ENCODE measurements at places on chromosomes 12 and 14. TPM values are rescaled to one million over a fixed set of nuclear protein-coding genes. Genes with fewer than 3 reads are reported as not detected.

Gene SERPINA9
- not detected for total RNA-seq

Gene KIF26A
- 2.6 TPM for total RNA-seq

Gene CLEC6A
- total RNA-seq, result not detected

Gene SAMD15
- 1.4 TPM for total RNA-seq

Gene TAS2R7
- not detected for total RNA-seq

Gene ABCD2
- total RNA-seq, result 2.0 TPM

DNA sequence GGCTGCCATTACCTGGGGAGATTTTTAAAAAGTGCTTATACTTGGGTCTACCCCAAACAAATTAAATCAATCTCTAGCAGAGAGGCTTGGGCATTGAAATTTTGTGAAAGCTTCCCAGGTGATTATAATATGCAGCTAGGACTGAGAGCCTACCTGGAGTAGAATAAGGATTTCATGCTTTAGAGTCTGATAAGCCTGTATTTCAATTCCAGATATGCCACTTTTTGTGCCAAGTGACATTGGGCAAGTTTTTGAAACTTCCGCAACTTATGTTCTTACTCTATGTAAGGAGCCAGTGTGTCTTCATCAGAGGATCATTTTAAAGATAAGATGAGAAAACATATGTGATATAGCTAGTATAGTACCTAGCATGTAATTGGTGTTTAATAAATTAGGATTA, 159.8 kb upstream of the LRIG3 start:
- ATAC-seq, result no peak

DNA sequence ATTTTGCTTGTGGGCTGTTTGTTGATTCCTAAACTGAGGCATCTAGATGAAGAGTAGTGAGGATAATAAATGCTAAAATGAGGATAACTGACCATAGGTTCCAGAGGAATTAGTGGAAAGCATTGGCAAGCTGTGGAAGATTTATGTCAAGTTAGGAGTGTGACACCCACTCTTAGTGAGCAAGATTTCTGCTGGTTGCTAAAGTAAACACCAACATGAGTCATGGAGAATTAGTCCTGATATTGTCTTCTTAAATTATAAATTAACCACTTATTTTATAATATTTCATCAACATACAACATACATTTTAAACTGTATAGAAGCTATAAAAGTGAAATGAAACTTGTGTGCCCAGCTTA, 328.2 kb downstream of the RPL10L start:
- no peak for ATAC-seq

DNA sequence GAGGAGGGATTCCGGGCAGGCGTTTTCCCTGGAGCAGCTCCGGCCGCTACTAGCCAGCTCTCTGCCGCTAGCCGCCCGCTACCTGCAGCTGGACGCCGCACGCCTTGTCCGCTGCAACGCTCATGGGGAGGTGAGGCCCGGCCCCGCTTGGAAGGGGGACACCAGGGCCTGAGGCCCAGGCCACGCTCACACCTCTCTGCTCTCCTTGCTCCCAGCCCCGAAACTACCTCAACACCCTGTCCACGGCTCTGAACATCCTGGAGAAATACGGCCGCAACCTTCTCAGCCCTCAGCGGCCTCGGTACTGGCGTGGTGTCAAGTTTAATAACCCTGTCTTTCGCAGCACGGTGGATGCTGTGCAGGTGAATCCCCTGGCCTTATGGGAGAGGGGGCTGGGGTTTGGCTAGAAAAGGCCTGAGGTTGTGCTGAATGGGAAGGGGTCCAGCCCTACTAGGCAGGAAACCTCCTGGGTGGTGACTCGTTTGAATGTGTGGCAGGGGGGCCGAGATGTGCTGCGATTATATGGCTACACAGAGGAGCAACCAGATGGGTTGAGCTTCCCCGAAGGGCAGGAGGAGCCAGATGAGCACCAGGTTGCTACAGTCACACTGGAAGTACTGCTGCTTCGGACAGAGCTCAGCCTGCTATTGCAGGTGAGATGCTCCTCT, 597 bp downstream of the RNF31 start:
- ATAC-seq, result no peak

DNA sequence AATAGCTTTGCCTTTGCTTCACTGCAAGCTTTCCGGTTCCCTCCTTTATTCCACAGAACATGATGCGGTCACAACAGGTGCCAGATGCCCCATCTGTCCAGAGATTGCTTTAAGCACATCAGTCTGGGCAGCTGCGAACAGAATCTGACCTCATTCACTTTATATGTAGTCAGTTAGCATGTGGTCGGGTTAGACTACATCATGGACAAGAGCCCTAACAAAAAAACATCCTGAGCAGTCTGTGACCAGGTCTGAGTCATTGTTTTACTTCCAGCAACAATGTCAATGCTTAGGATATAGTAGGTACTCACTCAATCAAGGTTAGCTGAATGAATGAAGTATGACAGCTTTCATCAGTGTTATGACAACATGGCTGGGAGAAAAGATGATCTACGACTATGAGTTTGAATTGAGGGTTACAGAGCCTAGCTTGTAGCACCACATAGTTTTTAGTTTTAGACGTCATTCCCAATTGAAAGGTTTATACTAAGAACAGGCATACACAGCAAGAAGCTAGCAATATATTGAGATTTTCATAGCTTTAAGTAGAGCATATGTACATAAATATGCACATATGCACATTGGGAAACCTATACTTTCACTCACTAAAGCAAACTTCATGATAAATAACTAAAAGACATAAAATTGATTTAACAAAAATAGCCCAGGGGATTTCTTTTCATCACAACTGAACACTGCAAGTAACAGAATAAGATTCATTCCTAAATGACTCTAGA, 64.2 kb upstream of the TMCC3 start:
- no peak for ATAC-seq

DNA sequence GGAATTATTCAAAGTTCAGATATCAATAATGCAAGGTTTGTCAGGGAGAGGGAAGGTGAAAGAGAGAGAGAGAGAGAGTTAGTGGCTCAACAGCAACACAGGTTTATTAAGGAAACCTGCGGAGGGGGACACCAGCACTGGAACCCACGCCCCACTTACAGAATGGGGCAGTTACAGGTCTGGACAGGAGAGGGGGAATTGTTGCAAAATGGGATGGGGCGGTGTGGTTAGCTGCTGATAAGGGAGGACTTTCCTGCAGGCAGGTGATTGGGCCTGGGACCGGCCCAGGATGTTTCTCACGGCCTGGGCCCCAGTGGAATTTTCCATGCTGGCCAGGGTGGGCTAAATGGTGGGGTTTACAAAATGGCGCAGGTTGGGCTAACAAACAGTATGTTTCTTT, 278.2 kb upstream of the SLC16A7 start:
- ATAC-seq, result no peak

DNA sequence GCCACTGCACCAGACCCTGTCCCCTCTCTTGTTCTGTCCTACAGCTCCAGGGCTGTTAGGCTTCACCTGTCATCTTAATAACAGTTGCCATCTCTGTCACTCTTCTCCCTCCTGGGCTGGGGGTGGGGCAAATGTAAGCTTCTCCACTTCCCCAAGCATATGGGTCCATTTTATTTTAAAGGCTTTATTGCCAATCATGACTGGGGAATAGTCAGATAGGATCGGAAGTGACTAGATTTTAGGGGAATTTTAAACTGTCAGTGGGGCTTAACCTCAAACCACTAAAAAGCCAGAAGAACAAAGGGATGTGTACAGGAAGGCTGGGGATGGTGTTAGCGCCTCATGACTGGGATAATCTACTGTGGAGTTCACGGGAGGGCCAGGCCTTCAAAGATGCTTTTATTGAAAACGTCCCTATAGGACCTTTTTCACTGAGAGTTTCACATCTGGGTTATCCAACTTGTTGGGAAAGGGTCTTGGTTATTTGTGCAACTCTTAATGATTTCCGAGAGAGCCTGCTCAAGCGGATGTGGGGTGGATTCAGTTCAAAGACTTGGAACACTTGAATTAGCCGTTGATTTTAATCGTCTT, 41.6 kb downstream of the CHST11 start:
- ATAC-seq, result no peak

Data from gastroesophageal sphincter (tissue), 4 donors.